ENCODE measurements at places on chromosomes 7 and 10.

DNA sequence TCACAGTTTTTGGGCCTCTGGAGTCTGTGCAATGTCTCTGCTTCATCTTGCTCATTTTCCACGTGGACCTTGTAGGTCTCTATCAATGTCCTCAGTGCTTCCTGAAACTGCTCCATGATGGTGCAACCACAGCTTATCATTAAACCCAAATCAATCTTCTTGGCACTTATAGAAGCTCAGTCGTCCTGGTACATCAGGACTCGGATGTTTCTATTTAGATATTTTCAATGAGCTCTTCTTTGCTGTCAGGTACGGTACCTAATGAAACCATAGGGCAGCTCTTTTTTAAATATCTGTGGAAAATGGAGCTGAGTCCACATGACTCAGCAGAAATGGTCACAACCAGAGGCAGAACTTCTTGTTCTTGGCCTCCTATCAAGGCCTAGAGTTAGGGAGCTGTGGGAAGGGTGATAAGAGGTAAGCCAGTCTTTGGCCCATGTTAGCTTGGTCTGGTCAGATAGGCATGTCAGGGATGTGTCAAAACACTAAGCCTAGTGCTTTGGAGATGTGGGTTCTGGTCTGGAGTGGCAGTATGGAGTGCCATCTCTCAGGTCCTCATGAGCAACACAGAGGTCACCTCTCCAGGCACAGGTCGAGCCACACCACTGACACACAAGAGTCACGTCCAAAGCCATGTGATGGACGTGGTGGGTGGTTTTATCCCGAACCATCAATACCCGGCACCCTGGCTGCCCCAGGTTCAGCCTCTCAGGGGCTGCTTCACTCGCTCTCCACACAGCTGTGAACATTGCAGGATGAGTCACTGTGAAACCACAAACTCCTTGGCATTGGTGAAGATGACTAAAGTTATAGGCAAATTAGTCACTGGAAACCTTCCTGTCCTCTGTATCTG is 87.0 kb downstream of the TBXAS1 start:
- peak; percentile 35 for DNase-seq

DNA sequence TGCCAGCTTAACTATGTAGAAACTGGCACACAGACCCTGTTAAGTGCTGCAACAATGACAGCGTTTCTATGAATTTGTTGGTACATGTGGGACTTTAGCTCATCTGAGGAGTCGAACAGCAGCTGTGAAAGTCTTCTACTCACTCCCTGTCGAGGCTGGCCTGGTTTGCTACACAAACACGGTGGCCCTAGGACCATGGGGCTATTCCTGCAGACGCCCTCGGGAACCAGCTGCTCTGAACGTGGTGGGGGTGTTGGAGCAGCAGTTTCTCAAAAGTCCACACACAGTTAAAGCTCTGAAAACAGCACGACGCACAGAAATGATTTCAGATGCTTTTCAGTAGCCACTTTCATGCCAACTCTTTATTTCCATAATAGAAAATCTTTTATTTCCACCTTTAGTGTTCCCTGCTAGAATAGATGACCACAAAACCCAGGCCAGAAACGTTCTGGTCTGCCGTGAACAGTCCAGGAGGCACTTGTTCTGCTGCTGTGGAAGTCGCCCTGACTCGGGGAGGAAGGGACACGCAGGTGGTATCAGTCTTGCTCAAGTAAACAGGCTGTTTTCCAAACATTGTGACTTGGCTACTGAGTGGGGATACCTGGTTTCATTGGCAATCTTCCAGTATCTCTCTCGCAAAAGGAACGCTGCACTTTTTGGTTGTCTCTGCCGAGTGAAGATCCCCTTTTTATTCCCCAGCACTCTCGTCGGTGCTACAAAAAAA is 21.5 kb downstream of the GUSB start:
- no peak for DNase-seq

- no peak for DNase-seq
Observed at GRCh38 chr10:97190450-97190849, 4.7 kb upstream of the SLIT1 start.

GRCh38 chr10:66931949-66932343 is 6.1 kb downstream of the LRRTM3 start:
- DNase-seq: no peak

DNA sequence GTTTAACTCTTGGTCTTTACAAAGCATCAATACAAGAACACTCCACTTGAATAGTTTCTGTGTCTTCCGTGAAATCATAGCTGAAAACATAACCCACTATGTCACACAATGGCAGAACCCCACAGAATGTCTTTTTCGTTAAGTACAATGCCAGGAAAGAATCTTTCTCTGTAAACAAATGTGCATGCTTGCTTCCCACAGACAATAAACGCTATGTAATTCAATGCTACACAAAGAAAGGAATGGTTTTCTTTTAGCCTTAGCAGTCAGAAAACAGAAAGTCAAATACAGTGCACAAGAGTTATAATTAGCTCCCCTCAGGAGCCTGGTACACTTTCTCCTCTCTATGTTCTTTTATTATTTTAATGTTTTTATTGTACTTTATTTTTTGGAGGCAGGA is 186.1 kb downstream of the SRPK2 start:
- DNase-seq: no peak

- no peak for DNase-seq
Observed at GRCh38 chr7:101435461-101436220, 73.0 kb downstream of the COL26A1 start.

GRCh38 chr7:5082806-5083205 is 37.1 kb downstream of the RBAK start:
- no peak for DNase-seq

- DNase-seq: no peak
Observed at GRCh38 chr10:96334616-96335526, 23.9 kb downstream of the OPALIN start.

GRCh38 chr7:137958470-137959431 is 43.1 kb downstream of the CREB3L2 start:
- DNase-seq: no peak

DNA sequence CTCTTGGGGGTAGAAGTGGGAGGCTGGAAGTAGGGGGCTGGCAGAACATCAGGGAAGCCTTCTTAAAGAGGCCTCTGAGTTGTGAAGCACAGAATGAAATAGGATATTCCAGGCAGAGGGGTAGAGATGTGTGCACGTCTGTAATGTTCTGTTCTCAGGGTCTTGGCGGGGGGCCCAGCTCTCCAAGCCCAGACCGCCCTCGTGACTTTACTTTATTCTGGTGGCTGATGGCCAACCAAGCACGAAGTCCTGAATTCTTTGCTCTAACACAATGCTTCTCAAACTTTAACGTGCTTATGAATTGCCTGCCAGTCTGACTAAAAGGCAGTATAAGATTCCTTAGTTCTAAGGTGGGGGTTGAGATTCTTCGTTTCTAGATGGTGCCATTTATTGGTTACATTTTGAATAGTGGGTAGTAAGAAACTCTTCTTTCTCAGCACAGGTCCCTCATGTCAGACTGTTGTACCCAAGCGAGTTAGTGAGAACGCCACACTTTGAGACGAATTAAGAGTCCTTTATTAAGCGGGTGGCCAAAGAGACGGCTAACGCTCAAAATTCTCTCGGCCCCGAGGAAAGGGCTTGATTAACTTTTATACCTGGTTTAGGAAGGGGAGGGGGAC is 8.2 kb downstream of the PRXL2A start:
- DNase-seq: no peak

DNA sequence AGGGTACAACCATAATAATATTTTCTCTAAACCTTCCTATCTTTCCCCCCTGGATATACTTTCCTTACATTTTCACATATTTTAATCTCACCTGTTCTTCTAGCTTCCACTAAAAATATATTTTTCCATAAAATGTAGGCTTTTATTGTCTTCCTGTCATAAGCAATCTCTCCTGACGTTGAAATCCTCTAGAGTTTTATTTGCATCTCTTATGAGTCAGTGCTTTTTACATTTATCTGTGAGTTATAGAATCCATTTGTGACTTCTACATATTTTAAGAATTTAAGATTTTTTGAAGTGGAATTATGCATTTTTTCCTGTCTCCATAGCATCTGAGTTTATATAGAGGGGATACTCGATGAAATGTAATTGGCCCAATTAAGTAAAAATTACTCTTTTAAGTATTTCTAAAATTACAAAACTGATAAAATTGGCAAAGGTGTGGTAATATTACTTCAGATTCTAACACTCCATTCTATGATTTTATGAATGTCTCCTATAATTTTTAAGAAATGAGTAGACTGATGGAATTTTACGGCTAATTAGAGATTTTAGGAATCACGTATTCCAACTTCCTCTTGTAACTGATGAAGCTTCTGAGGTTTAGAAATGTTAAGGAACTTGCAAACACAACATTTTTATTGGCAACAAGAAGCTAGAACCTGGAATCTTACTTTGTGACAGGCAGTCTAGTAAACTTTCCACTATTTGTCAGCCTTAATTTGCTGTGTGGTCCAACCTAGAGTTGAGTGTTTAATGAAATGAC is 422.9 kb upstream of the SEMA3A start:
- no peak for DNase-seq

- DNase-seq: no peak
Observed at GRCh38 chr10:114077347-114077746, 33.7 kb downstream of the ADRB1 start.

- DNase-seq: no peak
Observed at GRCh38 chr7:41060796-41061195, 642.1 kb downstream of the INHBA start.

DNA sequence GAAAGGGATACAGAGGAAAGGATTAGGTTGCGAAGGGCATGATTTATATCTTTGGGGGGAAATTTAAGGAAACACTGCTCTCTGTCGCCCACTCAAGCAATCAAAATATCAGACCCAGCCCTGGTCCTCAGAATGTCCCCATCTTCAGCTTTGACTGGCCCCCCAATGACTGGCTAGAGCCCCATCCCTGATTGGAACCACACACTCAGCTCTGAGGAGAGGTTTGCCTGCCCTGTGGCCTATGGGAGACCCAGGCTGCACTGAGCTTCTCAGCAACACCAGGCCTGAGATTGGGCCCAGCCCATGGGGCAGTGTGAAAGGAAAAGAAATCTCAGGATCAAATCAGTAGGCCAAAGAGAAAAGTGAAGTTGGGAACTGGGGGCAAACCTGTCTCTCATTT is 69.5 kb downstream of the ADCYAP1R1 start:
- DNase-seq: no peak

All from GOT3 (cell line).